ENCODE measurements at places on chromosomes 5 and 9.

GRCh38 chr9:128554155-128554862 lies 1.9 kb downstream of the SPTAN1 start:
- DNase-seq: no peak

- DNase-seq: no peak
Observed at GRCh38 chr5:91928754-91929521, 545.8 kb upstream of the ARRDC3 start.

GRCh38 chr5:160188141-160189015 lies 40.9 kb upstream of the FABP6 start:
- DNase-seq: peak; percentile 40

DNA sequence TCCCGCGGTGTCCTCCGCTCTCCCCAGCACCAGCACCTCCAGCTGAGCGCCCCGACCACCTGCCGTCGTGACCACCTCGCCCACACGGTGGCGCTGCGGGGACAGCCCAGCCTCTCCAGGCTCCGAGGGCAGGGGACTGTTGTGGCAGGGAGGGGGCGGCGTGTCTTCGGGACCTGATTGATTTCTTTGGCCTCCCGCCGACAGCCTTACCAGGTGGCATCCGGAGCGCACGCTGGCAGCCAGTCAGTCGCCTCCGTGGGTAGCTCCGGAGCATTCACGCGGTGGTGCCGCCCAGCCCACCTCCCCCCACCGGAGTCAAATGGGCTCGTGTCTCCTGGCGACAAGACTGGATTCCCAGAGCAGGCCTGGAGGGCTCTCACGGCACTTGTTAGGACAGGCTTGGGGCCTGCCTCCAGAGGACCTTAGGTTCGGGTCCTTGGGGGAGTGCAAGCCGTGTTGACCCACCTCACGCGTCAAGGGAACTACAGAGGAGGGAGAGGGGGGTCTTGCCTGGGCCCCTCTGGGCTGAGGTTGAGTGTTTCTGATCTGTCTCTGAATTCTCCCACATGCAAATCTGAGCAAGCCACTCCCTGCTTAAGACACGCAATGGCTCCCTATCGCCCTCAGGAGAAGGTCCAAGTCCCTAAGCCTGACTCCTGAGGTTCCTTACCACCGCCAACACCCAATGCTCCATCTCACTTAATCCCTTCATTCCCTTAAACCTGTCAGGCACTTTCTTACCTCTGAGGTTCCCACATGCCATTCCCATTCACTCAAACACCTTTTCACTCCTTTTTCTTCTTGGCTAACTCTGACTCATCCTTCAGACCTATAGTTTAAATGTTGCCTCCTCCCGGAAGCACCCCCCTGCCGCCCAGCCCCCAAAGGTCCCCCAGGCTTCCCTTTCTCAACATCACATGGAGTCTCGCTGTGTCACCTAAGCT lies 51.2 kb upstream of the GGTA1 start:
- peak; percentile 88 for DNase-seq

- no peak for DNase-seq
Observed at GRCh38 chr5:59813761-59814536, 79.6 kb downstream of the PDE4D start.

GRCh38 chr5:156479849-156480248 lies 152.9 kb downstream of the SGCD start:
- DNase-seq: no peak

- no peak for DNase-seq
Observed at GRCh38 chr5:69268899-69269298, 34.2 kb downstream of the CDK7 start.

DNA sequence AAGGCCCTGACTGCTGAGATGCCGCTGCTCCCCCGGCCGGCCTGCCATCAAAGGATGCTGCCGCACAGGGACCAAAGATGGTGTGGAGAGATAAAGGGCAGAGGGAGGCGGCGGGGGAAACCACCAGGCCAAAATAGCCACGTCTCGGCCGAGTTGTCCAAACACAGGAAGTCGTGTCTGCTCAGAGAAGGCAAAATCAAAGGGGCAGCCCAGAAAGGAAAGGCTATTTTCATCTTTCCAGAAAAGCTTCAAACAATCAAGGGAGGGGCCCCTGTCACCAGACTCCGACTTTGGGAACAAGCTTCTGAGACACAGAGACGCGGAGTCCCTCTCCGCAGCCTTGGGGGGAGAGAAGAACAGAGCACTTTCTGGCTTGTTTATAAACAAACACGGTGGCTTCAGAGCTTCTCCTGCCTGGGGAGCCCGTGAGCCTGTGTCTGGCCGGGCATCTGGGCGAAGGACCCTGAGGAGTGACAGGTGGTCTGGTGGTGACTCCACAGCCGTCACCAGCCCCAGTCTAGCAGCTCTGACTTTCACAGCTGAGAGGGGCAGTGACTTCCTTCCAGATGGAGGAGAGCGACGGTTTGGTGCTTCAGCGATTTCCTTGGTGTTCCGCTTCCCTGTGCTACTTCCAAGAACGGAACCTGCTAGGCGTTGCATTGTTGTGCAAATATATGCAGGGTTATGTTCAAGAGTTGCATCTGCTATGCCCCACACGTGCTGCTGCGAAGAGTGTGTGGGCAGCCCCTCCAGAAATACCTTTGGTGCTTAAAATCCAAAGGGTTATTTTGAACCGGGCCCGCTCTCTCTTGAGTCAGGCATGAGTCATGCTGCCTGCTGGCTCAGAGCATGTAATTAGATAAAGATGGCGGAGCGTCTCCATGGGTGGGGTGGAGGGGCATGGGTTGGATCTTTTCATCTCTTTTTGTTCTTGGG lies 24.0 kb downstream of the ADAMTSL2 start:
- no peak for DNase-seq

DNA sequence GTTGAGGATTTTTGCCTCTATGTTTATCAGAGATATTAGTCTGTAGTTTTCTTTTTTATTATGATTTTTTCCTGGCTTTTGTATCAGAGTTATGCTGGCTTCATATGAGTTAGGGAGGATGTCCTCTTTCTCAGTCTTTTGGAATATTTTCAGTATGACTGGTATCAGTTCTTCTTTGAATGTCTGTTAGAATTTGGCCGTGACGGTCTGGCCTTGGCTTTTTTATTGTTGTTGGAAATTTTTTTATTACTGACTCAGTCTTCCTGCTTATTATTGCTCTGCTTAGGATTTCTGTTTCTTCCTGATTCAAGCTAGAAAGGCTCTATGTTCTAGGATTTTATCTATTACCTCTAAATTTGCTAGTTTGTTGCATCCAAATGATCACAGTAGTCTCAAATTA lies 421.9 kb downstream of the CDH10 start:
- DNase-seq: no peak

- no peak for DNase-seq
Observed at GRCh38 chr9:23044549-23044948, 597.9 kb downstream of the DMRTA1 start.

- no peak for DNase-seq
Observed at GRCh38 chr5:68441309-68442073, 225.9 kb downstream of the PIK3R1 start.

Measured in activated naive CD8-positive, alpha-beta T cell treated with anti-CD3 and anti-CD28 coated beads, Interleukin-2, amount 10 ng/mL, durations not matched to agents 7 days and 5 days (primary cell).